ENCODE measurements at places on chromosomes 5 and 9. TPM values are rescaled to one million over a fixed set of nuclear protein-coding genes. Genes with fewer than 3 reads are reported as not detected.

DNA sequence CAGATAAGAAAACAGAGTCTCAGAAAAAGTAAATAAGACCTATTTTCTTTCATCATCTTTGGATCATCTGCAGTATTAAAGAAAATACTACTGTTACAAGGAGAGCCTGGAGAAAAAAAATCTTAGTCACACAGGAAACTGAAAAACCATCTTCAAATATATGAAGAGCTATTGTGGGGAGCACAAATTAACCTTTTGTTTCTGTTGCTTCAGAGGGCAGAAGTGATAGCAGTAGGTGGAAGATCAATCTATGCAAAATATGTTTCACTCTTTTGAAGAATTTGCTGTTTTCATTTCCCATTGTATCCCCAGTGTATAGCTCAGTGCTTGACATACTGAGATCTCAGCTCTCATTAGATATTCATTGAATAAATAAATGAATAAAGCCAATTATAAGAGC lies 13.1 kb upstream of the CEMIP2 start:
- no peak for DNase-seq

IFNE gene
- not detected for total RNA-seq

FYB1 gene
- 13.7 TPM for total RNA-seq

SVEP1 gene
- total RNA-seq = 77.5 TPM

DNA sequence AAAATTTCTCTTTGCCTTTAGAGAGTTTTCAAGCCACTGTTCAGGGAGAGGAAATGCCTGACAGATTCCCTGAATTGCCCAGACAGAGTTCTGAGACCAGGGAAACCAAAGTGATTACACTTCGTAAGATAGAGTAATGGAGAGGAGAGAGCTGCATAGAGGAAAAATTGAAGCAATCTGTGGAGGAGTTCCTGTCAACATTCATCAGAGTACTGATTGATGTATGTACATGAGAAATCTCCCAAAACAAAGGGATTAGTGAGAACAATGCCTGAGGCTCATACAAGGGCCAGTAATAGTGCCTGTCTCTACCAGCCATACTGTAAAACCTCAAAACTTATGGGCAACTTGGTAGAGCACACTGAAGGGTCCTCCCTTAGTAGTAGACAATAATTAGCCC lies 79.0 kb upstream of the TRIM32 start:
- no peak for DNase-seq

DNA sequence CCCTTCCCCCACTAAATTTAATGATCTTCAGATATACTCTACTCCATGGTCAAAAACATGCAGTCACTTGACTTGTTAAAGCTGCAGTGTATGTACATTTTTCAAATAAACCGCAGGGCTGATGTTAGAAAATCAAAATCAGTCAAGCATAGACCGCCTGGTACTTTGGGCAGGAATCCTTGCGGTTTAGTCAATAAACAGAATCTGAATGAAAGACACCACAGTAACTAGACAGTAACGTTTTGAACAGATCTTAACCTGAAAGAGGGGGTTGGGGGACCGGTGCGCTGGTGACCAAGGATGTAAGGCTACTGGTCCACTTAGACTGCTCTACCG lies 188.8 kb downstream of the BNC2 start:
- no peak for DNase-seq

C9orf50 gene
- 0.82 TPM for total RNA-seq

- no peak for DNase-seq
Measured at GRCh38 chr9:90834828-90835595, 33.4 kb downstream of the SYK start.

Data from sigmoid colon (tissue), 7 donors.